ENCODE measurements at places on chromosomes 3 and 15.

DNA sequence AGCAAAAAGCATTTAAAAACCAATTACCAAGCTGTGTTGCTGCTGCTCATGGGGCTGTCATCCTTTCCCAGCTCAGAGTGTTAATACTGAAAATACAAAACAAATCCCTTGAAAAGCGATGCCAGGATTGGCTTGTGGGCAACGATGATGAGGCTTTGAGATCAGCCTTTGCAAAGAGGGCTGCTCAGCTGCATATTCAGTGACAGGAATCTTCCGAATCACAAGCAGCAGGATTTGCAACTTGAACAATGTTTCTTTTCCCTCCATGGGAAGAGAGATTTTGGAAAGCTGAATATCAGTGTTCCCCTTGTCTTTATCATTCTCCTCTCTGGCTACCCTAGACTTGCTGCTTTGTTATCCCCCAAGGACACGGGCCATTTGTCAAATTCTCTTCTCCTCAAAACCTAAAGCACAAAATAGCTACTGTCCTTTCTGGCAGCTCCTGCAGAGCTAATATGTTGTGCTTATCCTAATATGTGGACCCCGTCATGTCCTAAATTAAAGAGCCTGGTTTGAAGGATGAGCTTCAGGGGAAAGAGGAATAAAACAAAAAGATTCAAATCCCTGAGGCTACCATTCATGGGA lies 375.8 kb downstream of the GAP43 start:
- no peak for DNase-seq

- DNase-seq: no peak
Measured at GRCh38 chr15:51289290-51289689, 49.1 kb downstream of the CYP19A1 start.

GRCh38 chr3:121757087-121757811 lies 7.7 kb upstream of the GOLGB1 start:
- DNase-seq: no peak

- no peak for DNase-seq
Measured at GRCh38 chr3:190051641-190052040, 69.1 kb downstream of the P3H2 start.

DNA sequence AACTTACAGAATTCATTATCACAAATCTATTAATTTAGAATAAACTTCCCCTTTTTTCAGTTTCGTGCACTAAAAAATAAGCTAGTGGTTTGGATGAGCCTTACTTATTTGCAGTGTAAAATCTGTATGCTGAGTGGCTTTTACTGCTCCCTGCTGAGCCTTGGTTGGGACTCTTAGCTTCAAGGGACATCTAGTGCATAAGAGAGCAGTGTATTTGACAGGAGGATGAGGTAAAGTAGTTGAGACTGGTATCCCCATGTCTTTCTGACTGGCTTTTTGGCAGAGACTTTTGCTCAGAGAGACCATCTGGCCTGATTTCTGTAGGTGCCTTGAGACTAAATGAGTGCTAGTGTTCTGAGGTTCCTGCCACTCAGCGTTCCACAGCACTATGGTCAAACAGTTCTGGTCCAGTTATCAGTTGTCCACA lies 11.8 kb downstream of the CAPN7 start:
- no peak for DNase-seq

DNA sequence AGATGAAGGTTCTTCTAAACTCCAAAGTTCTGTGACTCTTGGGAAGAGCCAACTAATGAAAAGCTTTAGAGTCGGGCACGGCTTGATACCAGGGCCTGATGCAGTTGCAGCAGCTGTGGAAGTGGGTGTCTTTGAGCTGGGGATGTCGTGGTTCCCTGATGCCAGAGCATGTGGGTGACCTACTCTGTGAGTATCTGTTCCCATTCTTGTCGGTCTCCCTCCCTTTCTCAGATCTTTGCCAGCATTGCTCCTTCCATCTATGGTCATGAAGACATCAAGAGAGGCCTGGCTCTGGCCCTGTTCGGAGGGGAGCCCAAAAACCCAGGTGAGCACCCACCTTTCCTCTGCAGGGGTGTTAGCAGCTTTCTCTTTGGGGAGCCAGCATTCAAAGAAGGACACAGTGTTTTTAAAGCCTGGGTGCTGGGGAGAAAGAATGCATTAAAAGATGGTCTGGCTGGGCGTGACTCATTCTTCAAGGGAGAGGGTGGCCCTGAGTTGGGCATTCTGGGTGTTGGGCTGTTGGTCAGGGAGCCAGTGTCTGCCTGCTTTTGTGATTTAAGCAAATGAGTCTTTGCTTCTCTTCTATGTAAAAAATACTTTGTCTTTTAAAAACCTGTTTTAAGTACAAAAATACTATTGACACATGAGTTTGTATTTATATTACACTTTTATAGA lies 13.2 kb upstream of the PODXL2 start:
- DNase-seq: no peak

- DNase-seq: no peak
Measured at GRCh38 chr3:24526640-24527212, 32.1 kb upstream of the THRB start.

GRCh38 chr3:23111797-23112196 lies 91.3 kb upstream of the UBE2E2 start:
- DNase-seq: no peak

DNA sequence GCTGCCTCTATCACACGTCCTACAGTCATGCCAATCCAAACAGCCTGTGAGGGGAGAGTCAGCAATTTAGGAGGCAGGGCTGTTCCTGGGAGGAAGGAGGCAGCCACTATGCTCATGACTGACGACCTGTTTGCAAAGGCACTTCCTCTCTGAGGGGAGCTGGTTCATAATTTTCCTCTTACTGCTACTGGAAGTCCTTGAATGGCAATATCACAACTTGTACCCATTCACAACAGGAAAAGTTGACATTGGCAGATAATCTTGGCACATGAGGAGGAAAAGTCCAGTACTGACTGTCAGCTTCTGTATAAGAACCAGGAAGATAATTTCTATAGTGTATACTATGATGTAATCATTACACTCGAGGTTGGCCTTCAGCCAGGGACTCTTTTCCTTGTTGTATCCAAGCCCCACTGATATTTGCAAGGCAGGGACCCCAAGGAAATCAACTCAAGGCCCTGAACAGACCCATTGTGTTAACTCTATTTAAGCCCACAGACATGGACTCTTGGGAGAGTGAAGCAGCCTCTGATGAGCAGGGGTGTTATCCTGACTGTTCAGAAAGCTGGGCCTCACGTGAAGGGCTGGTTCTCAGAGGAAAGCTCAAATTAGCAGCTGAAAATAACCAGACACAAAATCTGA lies 267.3 kb upstream of the ADAMTS9 start:
- no peak for DNase-seq

DNA sequence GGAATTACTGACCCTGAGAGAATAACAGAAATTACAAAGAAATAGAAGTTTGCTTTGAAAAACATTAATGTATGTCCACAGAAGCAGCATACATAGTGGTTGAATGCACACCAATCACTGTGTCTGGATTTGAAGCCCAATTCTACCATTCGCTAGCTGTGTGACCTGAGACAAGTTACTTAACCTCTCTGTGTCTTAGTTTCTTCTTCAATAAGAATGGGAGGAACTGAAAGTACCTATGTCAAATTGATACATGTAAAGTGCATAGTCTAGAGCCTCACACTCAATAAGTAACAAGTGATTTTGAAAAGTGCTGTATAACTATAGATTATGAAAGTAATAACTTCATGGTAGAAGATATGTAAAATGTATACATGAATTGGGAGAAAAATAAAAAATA lies 457.8 kb downstream of the FOXP1 start:
- DNase-seq: no peak

DNA sequence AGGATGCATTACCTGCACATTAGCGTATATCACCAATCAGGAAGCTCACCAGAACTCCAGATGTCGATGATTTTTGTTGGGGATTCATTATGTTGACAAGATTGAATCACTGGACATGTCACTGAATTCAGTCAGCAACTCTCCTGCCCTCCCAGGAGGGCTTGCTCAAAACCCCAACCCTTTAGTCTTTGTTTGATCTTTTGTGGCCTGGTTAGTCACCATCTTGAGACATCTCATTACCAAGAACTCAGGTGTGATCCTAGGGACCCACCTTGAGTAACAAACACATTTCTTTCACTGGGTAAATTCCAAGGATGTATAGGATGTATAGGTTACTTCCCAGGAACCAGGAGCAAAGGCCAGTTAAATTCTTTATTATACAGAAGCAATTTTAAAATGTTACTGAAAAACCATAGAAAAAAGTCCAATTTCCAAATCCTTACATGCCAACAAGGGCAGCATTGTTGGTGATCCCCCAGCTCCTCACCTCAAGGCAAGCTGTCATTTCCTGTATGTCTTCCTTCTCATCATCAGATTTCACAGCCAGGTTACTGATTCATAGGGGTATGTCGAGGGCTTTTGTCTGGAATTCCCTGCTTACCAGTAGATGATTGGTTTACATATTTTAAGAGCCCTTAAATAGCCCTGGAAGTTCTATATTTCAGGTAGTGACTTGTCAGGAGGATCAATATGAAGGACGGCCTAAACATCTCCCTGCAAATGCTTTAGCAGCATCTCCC lies 11.7 kb downstream of the SNRPN start:
- DNase-seq: no peak

- no peak for DNase-seq
Measured at GRCh38 chr15:52206446-52206845, 15.3 kb upstream of the GNB5 start.

DNA sequence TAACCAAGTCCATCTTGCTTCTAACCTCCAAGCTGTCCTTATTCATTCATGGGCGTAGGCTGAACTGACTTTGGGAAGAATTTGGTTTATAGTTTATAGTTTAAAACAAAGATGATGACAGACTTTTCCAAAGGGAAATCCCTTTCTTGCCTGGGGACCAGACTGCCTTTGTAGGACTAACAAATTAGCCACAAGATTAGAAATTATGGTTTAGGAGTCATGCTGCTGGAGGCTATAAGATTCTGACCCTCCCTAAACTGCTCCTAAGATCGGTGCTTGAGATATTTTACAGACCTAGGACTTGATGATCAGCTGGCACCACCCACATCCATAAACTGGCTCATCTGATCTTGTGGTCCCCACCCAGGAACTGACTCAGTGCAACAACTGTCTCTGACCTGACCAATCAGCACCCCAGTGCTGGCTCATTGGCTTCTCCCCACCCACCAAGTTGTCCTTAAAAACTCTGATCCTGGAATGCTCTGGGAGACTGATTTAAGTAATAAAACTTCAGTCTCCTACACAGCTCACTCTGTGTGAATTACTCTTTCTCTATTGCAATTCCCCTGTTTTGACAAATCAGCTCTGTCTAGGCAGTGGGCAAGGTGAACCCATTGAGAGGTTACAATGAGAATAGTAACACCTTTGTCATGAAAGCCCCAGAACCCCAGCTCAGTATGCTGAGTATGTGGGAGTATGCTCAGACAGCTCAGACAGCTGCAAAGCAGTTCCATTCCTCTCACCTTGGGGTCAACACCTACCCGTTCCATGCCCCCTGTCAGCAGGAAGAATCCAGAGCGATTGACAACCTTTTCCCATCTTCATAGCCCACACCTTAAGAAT lies 51.6 kb upstream of the C15orf39 start:
- no peak for DNase-seq

DNA sequence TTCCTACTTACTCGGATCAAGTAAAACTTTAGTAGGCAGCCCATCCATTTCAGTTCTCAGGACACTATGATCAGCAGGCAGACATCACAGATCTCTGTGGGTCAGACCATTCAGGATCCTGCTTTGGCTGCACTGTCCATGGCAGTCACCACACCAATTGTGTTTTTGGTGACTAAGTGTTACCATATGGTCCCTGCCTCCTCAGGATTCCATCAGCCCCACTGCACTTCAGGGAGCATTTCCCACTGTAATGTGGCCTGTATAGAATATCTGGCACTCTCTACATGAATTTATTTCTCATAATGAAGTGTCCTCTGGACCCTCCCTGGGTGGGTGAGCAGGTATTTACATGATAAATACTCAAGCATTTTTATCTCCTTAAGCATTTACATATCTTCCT lies 41.3 kb downstream of the ZNF445 start:
- no peak for DNase-seq

DNA sequence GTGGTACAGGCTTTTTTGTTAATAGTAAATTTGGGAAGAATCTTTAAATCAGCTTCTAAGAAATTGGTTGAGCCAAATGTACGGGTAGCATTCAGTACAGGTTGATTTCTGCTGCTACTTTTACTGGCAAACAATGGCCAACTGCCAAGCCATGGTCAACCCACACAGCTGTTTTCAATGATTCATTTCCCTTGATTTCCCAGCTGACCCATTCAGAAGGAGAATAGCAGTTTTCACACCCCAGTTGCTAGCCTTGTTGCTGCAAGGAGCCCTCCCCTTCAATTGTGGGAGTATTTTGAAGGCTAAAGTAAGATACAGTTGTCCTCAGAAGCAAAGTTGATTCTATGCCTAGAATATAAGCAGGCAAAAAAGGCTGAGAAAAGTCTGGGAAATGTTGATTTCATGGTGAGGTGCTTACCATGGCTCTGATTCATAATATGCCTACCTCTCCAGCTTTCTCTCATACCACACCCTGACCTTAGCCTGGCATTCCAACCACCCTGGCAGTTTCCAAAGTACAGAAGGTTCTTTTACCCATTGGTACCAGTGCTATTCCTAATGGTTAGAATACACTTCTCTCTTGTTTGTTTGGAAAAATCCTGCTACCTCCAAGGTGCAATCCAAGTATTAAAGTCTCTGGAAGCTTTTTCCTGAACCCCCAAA lies 320.3 kb upstream of the TGFBR2 start:
- no peak for DNase-seq

DNA sequence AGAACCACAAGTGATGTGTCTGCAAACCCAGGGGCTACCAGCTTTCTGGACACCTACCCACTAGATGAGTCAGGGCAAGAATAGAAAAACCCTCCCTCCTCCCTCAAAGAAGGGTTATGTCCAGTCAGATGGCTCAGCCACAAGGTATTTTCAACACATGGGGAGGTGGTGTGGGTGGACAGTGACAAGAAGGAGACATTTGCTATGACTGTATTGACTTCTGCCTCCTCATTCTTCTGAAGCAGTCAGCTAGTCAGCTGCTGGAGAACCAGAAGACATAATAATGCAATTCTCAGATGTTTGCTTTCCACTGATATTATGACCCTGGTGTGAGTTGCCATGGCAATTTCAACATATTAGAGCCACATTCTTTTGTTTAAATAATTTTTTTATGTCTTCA lies 66.7 kb upstream of the GOLGA8B start:
- DNase-seq: no peak

DNA sequence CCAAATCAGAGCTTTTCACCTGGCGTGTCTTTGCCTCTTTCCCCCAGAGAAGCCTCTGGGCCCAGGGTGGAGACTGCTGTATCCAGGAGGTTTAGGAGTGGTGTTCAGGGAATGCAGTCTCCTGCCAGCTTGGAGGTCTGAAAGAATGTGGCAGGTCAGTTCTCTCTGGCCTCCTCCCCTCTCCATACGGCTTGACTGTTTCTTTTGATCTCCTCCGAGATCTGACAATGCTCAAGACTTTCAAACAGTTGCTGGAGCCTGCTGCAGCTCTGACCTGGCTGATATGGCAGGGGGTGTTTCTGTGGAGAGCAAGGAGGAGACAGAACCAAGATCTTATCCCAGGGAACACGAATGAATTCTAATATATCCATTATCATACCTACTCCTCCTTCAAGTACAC lies 24.7 kb upstream of the TM4SF4 start:
- no peak for DNase-seq

GRCh38 chr15:87817553-87817952 lies 439.0 kb downstream of the NTRK3 start:
- DNase-seq: no peak

Measured in hematopoietic multipotent progenitor cell treated with erythropoietin and hydrocortisone succinate and interleukin-3 and kit ligand, for 15 days (in vitro differentiated cells).